ENCODE measurements at places on chromosomes 7 and 10.

GRCh38 chr7:151891182-151891581, 14.3 kb upstream of the PRKAG2 start:
- DNase-seq = no peak

- DNase-seq = no peak
Measured at GRCh38 chr7:75992083-75992755, 2.2 kb downstream of the TMEM120A start.

- no peak for DNase-seq
Measured at GRCh38 chr10:129055986-129056385, 411.1 kb upstream of the MGMT start.

DNA sequence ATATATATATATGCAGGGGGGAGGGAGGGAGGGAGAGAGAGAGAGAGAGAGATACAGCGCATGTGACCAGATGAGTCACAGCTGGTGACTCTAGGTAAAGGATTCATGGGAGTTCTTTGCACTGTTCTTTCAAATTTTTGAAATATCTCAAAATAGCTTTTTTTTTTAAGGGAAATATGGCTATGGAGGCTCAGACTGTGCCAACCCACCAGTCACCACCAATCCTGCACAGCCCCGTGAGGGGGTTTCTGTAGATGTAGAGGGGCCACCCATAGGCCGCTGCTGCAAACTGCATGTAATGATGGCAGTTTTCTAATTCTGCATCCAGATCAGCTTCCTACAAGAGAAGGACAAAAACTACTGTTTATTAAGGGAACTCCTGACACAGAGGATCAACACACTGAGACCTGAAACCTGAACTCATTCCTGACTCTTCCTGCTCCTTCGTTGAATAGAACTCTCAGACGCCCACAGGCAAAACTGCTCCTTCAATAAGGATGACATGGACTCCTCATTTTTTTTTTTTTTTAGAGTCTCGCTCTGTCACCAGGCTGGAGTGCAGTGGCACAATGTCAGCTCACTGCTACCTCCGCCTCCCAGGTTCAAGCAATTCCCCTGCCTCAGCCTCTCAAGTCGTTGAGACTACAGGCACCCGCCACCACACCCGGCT, 17.3 kb downstream of the DAGLB start:
- no peak for DNase-seq

DNA sequence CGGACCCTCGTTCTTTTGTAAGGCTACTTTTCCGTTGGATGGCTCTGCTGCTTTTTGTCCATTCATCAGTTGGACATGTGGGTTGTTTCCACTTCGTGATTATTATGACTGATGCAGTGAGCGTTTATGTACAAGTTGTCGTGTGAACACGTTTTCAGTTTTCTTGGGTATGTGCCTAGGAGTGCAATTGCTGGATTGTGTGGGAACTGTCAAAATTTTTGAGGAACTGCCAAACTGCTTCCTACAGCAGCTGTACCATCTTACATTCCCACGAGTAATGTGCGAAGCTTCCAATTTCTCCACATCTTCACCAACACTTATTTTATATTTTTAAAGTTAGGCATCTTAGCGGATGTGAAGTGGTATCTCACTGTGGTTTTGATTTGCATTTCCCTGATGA, 10.4 kb downstream of the FKBP6 start:
- DNase-seq = no peak

Measured in CD4-positive, alpha-beta T cell treated with Interleukin-15 for 4 hours (primary cell).